Stimulated activated CD8-positive, alpha-beta memory T cell treated with anti-CD3 and anti-CD28 coated beads, Interleukin-4, amount 100 ng/mL, for 4 hours (primary cell): ENCODE measurements at places on chromosomes 1 and 21.

GRCh38 chr21:27040738-27041469 is 74.0 kb upstream of the ADAMTS5 start:
- DNase-seq, result no peak

DNA sequence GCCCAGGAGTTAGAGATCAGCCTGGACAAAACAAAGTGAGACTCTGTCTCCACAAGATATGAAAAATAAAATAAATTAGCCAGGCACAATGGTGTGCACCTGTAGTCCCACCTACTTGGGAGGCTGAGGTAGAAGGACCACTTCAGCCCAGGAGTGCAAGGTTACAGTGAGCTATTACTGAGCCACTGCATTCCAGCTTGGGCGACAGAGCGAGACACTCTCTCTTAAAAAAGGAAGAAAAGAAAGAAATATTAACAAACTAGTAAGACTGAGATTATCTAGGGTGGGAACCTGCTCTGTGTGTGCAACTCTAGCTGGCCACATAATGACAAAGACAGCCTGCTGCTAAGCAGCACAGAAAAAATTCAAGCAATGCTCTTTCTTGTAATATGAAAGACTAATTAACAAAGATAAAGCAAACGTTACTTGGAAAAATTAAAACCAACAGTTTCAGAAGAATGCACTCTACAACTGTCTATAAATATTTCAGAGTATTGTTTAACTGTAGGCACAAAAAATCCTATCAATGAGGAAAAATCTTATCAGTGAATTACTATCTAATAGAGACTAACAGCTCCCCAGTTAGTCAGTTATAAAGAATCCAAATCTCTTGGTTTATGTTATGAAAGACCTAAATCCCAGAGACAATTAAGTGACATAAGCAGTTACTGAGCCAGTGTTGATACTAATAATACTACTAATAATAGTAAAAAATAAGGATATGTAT is 74.5 kb downstream of the ENAH start:
- DNase-seq, result no peak

GRCh38 chr1:160062230-160062532 is 7.8 kb downstream of the KCNJ10 start:
- DNase-seq, result no peak

GRCh38 chr1:18936814-18937481 is 19.5 kb downstream of the IFFO2 start:
- DNase-seq, result no peak

DNA sequence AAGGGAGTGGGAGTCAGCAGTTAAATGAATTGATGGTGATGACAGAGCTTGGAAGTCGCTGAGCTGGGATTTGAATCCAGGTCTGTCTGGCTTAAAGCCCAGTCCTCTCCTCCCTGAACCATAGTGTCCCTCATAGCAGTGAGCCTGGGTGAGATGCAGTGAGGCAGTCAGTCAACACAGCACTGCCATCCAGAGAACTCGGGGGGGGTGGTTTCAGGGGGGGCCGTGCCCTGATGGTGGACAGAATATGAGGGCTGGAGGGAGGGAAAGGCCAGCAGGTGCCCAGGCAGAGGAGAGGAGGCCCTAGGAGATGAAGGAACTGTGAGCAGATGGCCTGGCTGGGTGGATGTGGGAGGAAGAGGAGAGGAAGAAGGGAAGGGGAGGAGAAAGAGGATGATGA is 405.6 kb downstream of the PTPRU start:
- DNase-seq, result no peak

- DNase-seq, result no peak
These were observed 626 bp downstream of the CXADR start for GRCh38 chr21:17513214-17514123.

DNA sequence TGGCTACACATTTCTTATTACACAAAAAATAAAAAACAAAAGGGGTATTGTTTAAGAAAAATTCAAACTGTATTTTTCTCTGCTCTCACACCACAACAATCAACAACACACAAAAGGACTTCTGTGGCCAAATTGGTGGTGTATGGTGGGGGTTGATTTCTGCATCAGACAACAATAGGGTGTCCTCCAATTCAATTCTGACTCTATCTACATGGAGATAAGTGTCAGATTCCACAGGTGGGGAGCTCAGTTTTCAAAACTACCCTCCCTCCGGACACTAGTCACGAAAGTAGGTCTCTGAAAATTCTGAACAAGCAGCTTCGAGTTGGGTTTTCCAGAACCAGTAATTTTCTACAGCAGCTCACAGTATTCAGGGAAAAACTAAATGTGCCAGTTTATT is 744.9 kb upstream of the NCAM2 start:
- DNase-seq, result no peak

DNA sequence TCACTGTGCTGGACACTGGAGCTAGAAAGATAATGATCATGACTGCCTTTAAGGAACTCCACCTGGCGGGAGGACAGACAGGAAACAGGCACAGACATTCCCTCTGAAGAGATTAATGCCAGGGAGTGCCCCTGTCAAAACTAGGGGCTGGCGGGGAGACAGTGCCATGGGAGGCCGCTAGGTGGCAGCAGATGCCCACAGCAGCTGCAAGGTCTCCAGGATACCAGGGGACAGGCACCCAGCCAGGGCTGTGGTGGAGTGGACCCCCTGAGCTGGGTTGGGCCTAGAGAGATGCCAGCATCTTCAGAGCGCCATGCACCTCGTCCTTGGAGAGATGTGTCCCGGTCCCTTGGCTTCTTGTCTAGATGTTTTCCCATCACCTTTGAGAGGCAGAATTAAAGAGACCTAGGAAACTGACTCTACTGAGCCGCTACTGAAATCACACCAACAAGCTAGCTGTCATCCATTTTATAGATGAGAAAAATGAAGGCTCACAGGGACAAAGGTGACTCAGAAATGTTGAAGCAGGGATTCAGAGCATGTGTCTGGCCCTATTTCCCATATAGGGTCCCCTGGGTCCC is 3.6 kb downstream of the REN start:
- peak; percentile 64 for DNase-seq
